ENCODE measurements at places on chromosomes 1 and 21. TPM values are rescaled to one million over a fixed set of nuclear protein-coding genes. Genes with fewer than 3 reads are reported as not detected.

The OPRD1 gene
- total RNA-seq: not detected

The PM20D1 gene
- not detected for total RNA-seq

The SAMD11 gene
- total RNA-seq: not detected

The TDRD5 gene
- total RNA-seq: not detected

The KLHDC9 gene
- 3.0 TPM for total RNA-seq

The LIN28A gene
- not detected for total RNA-seq

The HJV gene
- total RNA-seq: not detected

The ESRRG gene
- not detected for total RNA-seq

The REN gene
- total RNA-seq: not detected

The CDCA8 gene
- total RNA-seq: 111 TPM

The SIM2 gene
- total RNA-seq: not detected
